ENCODE measurements at places on chromosomes 2 and 18.

GRCh38 chr2:25314514-25315315 is 27.0 kb downstream of the DNMT3A start:
- peak; percentile 88 for DNase-seq

DNA sequence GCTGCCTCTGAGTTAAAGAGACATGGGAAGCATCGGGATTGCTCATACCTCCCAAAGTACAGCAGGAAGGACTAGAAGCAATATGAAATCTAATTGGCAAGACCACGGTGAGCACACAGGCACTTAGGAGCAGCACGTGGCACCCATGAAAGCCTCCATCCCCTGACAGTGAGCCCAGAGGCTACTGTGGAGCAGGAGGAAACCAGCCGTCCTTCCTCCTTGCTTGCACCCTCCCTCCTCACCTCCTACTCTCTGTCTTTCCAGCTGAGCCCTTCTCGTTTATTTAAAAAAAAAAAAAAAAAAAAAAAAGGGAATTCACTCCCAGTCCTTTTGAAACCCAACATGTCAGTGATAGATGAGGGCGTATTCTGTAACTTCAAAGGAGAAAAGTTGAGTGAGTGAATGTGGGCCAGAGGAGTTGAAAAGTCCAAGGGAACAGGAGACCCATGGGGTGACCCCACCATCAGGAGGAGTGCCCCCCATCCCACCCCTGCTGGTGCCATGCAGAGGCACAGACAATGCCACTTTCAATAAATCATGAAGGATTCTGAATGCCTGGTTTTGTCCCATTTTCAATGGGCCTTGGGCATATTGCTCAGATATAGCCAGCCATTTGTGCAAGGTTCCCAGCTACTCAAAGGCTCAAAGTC is 96.6 kb upstream of the ALPP start:
- DNase-seq, result no peak

DNA sequence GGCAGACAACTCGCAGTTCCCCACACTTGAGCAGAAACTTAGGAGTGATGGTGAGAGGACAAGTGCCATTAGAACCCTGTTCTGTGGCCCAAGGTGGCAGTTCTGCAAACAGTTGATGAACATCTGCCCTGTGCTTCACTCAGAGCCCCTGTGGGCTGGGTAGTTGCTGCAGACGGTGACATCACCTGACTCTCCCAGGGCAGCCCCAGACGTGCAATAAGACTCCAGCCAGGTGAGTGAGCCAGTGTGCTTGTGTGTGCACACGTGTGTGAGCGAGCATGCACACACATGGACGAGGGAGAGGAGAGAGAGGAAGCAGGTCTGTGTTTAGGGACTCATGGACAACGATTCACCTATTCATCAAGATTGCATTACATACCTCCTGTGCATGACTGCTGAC is 136.0 kb upstream of the GLI2 start:
- no peak for DNase-seq

DNA sequence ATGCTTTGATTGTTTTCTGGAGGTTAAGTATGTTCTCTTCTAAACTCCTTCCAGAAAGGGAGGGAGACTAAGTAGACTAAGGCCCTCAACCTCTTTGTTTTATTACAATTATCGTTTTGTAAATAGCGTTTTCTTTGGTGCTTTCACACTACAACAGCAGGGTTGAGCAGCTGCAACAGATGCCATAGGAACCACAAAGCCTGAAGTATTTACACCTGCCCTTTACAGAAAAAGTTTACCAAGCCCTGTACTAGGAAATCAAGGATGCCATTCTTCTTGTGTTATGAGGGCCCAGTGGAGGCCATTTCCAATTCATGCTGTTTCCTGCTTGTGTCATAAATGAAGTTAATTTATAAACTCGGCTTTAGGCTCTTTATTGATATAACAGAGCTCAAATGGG is 914.8 kb downstream of the DCDC2C start:
- DNase-seq, result no peak

GRCh38 chr2:38091760-38092159 is 15.8 kb upstream of the CYP1B1 start:
- no peak for DNase-seq

GRCh38 chr2:165745916-165746315 is 48.1 kb downstream of the GALNT3 start:
- no peak for DNase-seq

- DNase-seq, result no peak
Observed at GRCh38 chr2:159163930-159164329, 122.6 kb downstream of the WDSUB1 start.

DNA sequence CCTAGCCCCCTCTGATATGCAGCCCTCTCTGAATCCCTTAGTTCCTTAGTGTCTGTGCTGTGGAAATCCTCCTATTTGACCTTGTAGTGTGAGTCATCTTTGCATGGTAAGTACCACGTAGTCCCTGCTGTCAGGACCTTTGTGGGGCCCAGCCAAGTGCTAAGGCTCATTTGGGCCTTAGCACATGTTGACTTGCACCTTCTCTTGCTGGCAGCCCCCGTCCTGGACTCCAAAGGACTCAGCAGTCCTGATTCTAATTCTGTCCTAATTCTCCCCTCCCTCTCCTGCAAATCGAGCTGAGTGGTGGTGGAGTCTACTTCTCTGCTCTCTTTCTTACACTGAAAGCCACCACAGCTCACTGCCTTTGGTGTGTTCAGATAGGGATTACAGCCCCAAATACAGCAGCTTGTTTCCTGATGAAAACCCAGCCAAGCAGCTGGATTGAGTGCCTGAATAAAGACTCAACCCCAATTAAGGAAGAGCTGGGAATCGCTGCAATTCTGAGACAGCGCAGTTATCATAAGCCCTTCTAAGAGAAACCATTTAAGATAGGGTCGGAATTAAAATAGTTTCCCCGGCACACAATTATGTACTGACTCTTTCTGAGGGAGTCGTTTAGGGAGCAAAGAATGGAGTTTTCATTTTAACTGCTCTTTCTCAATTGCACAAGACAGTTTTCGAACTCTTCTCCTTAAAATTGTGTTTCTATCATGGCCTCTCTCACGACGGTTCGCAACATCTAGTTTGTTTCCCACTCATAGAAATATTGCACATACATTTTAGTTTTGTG is 215.6 kb upstream of the TNP1 start:
- DNase-seq, result no peak

- DNase-seq, result peak; percentile 46
Observed at GRCh38 chr2:120174963-120175581, 48.1 kb downstream of the TMEM185B start.

DNA sequence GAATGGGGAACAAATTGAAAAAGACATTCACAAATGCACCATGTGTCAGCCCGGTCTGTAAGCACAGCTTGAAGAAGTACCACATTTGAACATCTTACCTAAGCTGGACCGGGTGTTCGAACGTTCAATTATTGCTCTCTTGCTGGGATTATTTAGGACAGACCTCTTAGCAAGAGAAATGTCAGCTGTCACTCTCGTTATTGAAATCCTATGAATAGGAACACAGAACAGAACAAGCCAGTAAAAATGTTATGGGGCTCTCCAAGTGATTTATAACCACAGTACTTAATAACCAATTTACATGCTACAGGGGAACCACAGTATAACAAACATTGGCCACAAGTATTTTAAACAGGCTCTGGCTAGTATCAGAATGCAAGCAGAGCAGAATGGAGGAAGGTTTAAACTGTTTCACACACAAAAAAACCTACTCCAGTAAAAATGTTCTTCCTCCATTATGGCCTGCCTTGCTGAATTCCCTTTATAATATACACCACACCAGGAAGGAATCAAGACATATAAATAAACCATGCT is 32.5 kb upstream of the ARL5A start:
- no peak for DNase-seq

DNA sequence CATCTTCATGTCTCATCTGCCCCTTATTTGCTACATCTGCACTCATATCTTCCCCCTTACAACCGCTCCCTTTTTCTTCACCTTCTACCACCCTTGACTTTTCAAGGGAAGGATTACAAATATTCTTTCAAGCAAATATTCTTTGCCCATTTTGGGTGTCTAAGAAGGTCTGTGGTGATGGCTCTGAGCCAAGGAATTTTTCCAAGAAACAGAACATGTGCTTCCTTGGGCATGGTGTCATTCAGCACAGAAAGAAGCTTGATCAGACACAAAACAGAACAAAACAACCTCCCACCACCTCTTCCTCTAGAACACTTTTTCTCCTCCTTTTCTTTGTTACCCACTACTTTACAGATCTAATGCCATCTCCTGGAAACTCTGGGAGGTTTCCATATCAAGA is 313.7 kb downstream of the SATB2 start:
- no peak for DNase-seq

DNA sequence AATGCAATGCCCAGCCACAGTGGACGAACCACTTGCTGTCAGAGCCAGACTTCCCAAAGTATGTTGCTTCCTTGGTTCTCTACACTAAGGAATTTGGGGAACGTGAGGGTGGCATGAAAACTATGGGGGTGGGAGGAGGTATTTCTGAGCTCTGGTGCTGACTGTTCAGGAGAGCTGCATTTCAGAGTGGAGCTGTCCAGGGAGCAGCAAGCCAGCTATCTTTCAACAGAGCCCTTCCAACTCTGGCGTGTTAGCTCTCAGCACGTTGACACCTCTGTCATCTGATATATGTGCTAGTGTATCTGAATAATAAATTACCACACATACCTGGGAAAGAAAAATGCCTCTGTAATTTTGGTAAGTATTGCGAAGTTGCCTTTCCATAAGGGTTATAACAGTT is 66.1 kb downstream of the SAP130 start:
- DNase-seq, result no peak

- peak; percentile 57 for DNase-seq
Observed at GRCh38 chr2:178280244-178280852, 86.0 kb downstream of the OSBPL6 start.

DNA sequence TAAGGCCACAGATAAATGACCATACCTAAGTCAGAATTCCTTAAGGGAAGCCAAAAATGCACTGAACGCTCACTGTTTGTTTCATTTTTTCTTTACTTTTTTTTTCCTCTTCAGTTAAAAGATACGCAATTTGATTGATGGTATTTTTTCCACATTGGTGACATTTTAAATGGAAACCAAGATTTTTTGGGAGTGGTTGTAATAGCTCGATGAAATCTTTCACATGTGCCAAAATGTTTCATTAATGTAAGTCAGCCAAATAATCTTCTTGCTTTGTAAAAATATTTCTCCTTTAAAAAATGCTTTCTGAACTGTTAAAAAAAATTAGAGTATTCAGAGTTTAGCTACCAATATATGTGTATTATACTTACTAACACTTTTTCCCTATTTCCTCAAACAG is 339.8 kb downstream of the ZEB2 start:
- DNase-seq, result no peak

DNA sequence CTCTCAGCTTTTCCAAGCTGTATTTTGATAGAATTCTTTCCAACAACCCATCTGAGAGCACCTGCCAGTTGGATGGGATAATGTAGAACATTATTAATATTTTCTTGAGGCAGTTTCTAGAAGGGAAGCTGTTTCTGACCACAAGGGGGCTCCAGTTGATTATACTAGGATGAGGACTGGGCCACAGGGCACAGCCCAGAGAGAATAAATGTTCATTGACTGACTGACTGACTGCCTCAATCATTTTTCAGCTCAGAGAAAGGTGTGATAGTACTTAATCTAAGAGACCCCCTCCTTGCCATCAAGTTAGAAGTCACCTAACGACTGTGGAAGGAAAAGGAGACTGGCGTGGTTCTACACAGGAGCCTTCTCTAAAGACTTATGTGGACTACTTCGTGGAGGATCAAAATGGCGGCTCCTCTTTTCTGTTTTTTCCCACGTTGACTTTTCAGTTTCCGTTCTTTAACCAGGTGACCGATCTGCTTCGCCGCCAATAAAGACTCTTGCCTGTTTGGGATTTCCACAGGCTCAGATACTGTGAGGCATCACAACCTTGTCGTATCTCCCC is 31.9 kb upstream of the CREG2 start:
- DNase-seq, result peak; percentile 80

DNA sequence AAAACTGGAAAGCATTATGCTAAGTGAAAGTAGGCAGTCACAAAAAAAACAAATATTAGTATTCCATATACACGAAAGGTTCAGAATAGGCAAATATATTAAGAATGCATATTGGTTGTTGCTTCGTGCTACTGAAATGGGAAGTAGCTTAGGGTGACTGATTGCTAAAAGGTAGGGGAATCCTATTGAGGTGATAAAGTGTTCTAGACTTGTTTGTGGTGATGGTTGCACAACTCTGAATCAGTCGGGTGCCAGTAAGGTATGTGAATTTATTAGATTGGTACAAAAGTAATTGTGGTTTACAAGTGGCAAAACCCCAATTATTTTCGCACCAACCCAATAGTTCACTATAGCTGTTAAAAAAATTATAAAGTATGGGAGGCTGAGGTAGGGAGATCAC is 20.7 kb downstream of the USP34 start:
- no peak for DNase-seq

GRCh38 chr2:234951664-234952269 is at the start of gene SH3BP4:
Gene SH3BP4 (plus strand): TSS chr2:234952017. CDS start chr2:235035003, 82,986 bp downstream.
- peak; percentile 37 for DNase-seq

- no peak for DNase-seq
Observed at GRCh38 chr2:196213252-196213980, 42.0 kb upstream of the STK17B start.

DNA sequence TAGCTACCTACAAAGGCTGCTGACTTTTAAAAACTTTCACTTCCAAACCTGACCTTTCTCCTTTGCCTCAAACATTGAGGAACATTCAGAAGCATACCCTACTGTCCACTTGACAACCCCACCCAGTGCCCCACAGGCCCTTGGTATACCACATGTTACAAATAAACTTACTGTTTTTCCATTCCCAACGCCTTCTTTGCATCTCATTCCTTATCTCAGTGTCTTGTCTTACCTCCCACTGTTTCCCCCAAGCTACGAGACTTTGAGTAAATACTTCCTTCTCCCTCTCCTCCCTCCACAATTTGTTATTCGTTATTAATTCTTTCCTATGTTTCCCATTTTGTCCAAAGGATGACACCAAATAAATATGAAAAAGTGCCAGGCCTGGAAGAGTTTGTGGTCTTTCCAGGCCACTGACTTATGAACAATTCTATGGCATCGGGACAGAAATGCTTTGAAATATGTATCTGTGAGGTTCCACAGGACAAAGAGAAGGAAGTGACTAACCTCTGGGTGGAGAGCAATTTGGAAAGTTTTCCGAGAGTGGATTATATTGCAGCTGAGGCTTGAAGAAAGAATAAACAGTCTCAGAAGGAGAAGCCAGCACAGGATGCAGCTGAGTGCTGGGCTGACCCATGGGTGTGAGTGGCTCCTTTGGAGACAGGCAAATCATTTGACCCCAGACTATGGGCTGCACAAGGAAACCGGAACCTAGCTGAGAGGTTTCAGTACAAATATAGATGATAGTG is 409.0 kb downstream of the LPIN1 start:
- no peak for DNase-seq

GRCh38 chr2:127769587-127769986 is 41.4 kb downstream of the WDR33 start:
- DNase-seq, result no peak

DNA sequence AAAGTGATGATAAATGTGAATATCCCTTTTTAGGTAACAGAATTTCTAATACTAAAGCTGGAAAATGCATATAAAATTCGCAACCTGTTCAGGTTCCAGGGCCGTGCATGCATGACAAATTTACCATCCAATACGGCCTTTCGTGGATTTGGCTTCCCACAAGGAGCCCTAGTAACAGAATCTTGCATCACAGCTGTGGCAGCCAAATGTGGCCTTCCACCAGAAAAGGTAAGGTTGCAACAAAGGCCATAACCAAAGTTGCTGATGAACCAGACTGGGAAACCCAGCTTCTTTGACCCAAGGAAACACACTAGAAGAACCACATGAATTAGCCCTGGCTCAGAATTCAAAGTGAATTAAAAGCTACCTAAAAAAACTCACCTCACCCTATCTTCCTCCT is 49.6 kb upstream of the BZW1 start:
- DNase-seq, result no peak
